ENCODE measurements at places on chromosomes 12 and 14.
A peak's percentile ranks its signal among the peaks of the same experiment; 100 is the strongest.

GRCh38 chr14:68401855-68402254, 391.0 kb downstream of the ZFP36L1 start:
- DNase-seq, result no peak

DNA sequence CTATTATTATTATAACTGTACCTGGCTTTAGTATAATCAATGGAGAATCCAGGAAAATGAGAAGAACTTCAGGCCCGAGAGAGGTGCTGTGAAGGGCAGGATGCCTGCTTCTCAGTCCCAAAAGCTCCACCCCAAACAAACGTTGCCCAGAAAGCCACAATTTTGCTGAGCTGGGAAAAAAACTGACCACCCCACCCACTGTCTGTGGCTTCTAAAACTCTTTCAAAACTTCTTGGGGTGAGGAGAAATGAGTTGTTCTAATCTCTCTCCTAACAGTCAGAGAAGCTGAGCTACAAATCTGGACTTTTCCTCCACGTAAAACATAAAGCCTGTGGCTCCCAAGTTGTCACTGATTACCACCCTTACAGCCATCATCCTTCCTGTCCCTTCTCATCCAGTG, 13.4 kb downstream of the VDR start:
- DNase-seq, result no peak

- no peak for DNase-seq
These were observed 310.8 kb downstream of the ZFP36L1 start for GRCh38 chr14:68482018-68482417.

- peak; percentile 38 for DNase-seq
These were observed 69.4 kb downstream of the ATXN2 start for GRCh38 chr12:111529424-111530368.

GRCh38 chr12:114013575-114014345, 47.6 kb upstream of the RBM19 start:
- DNase-seq, result no peak

DNA sequence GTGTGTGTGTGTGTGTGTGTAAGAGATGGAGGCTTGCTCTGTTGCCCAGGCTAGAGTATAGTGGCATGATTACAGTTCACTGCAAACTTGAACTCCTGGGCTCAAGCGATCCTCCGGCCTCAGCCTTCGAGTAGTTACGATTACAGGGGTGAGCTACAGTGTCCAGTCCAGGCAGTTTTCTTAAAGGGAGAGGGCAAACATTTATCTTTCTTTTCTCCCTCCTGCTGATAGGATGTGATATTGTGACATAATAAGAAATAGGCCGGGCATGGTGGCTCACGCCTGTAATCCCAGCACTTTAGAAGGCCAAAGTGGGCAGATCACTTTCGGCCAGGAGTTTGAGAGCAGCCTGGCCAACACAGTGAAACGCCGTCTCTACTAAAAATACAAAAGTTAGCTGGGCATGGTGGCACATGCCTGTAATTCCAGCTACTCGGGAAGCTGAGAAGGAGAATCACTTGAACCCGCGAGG, 31.8 kb upstream of the CLIP1 start:
- no peak for DNase-seq

DNA sequence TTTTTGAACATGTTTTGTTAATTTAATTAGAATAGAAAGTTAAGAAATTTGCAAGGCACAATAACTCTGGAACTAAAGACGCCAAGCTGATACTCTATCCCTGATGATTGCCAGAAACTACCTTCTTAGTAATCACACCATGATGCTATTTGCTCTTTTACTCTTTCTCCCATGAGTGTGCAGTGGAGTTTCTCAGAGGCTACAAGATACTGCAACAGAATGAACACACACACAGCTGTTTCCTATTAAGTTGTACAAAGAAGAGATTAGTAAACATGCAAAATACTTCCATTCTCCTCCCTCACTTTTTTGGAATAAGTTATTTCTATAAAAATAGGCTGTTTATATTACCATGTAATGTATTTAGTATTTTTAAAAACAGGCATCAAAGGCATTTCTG, 1367.5 kb downstream of the AACS start:
- DNase-seq, result no peak

DNA sequence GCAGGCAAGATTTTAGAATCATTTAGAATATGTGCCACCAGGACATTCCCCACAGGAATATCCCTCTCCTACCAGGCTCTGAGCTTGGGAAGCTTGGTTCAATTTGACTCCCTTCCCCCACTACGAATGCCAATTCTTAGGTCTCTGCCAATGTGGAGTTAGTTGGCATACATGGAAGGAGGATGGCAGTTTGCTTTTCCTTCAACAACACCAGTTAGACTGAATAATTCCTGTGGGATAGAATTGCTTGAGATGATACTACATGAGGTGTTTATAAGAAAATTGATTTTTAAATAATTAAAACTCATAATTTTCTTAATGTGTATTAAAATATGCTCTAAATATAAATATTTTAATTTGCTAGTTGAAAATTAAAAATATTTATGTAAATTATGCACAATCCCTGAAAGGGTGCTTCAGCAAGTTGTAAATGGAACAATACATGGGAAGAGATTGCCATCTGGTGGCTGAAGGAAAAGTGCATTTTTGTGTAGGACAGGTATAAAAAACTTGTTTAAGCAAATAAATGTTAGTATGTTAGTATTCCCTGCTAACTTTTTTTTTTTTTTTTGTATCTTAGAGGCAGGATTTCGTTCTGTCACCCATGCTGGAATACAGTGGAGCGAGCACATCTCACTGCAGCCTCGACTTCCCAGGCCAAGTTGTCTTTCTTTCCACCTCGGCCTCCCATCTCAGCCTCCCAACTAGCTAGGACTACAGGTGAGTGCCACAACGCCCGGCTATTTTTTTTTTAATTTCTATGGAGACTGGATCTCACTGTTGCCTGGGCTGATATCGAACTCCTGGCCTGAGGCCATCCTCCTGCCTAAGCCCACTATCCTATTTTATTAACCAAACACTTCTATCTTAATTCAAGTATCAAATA, 25.8 kb upstream of the STRAP start:
- DNase-seq, result no peak

DNA sequence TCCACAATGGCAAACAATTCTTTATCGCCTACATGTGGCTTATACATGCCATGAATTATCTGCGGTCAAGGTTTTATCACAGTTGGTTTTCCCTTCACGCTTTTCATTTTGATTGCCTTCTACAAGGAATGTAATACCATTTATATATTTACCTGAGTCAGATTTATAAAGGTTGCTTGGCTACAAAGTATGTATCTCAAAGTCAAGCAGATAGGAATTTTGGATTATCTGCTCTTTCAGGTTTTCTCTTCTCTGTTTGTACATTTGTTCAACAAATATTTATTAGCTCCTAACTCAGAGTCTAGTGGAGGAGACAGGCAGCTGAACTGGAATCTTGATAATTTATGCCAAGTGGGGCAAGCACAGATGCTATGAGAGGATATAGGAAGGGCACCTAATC, 28.5 kb upstream of the CISTR start:
- no peak for DNase-seq

DNA sequence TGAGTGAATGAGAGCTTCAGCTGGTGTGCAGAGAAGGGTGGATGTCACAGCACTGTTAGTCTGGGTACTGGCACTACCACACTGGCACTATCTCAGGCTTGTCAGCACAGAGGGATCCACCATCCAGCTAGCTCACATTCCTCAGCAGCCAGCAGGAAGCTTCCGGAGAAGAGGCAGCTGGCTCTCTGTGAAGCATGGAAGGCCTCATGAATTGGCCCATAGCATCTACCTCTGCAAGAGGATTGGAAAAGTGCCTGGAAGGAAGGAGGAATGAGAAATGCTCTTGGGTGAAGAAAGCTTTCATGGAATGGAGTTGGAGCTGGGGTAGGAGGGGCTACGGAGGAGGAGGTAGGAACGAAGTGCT, 9.9 kb downstream of the KRT83 start:
- no peak for DNase-seq

GRCh38 chr14:30874120-30874998, at the start of gene COCH:
Gene COCH (plus strand): TSS chr14:30874559. CDS start chr14:30874939, 380 bp downstream.
- DNase-seq, result peak; percentile 7

DNA sequence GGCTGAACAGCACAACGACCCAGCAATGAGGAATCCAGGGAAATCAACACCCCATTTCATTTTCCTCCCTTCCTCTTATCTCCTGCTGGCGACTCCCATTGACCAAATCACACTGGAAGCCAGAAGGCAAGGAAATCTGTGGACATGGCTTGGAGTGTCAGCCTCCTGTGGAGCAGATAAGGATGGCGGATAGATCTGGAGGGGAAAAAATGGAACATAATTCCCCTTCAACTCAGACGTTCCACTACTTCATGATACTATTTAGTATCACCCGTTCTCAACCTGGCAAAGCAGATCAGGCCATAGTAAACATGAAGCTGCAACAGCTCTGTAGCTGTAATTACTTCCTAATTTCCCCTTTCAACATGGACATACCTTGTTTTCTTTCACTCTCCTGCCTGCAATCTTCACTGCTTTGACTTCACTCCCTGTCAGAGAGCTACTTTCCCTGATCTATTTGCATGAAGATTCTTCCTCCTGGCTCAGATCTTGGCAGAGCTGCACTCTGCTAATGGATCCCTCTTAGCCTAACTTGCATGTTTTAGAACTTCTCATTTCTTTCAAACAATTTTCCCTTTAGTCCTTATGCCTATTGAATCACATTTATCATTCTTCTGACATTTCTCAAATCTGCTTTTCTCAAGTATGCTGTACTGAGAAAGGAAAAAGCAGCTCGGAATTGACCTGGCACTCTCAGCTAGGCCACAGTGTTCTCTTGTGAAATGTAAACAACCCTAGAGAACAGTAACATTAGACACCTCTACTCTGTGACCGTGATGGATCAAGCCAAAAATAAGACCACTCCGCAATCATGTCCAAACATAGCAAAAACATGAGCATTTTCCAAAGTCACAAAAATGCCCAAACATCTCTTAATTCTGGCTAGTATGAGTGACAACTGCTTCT, 135.1 kb downstream of the ETNK1 start:
- DNase-seq, result no peak

DNA sequence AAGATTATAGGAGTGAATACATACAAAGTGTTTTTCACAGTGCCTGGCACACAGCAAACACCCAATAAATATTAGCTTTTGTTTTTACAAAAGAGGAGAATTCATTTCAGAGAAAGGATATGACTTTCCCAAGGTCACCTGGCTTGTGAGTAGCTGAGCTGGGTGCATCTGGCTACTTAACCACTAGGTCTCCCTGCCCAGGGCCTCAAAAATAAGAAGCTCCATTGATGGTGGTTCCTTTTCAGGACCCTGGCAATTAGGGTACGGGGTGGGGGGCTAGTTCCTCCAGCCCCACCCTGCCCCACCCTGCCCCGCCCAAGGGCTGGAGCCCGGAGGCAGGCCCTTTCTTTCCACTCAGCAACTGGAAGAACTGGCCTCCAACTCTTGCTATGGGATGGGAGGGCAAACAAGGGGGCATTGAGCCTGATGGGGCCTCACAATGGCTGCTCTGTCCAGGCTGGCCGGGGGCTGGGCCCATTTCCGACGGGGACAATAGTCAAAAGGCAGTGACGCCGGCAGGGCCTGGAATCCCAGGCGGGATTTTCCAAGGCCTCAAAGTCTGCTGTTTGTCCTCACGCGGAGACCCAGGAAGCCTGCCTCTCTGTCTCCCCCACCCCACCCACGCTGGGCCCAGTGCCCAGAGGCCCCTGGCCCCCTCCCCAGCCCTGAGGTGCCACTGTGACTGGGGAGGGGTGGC, 8.2 kb upstream of the ATG101 start:
- DNase-seq, result no peak

GRCh38 chr14:105330491-105330895, 15.9 kb downstream of the PACS2 start:
- no peak for DNase-seq

GRCh38 chr12:228846-229200, 14.9 kb upstream of the SLC6A12 start:
- DNase-seq, result no peak

GRCh38 chr12:9721394-9722092, 11.4 kb downstream of the CLECL1 start:
- no peak for DNase-seq

DNA sequence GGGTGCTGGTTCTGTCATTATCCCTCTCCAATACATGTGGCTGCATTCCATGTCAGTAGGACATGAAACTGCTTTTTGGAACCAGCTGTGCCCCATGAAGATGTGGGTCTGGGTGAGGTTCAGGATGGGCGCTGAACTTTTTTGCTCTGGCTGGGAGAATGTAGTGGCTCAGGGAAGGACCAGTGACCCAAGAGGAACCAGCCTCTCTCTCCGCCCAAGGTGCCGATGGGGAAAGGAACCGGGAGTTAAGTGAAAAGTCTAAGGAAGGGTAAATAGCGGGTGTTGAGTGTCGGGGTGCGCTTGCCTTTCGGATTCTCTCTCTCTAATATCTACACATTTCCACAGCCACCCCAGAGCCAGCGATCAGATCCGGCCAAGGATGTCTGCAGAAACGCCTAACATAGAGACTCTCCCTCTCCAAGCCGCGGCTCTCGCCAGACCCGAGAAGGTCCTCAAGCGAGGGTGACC, 7.8 kb downstream of the ARHGEF25 start:
- DNase-seq, result no peak

DNA sequence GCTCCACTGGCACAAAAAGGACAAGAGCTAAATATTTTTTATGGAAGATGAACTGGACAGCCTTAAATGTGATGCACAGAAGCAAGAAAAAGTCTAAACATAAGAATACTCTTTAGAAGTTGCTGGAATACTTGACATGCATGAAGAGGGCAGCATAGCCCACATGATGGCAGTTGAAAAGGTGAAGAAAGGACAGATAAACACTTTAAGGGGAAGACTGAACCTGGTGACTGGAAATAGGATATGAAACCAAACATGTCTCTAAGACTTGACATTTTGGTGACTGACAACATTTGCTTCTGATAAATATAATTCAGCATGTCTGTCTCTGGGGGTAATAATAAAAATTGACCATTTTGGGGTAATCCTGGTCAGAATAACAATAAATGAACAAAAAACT, 273.1 kb downstream of the CCDC91 start:
- no peak for DNase-seq

- DNase-seq, result no peak
These were observed 26.2 kb downstream of the KITLG start for GRCh38 chr12:88553941-88554658.

Data from stimulated activated CD4-positive, alpha-beta T cell treated with anti-CD3 and anti-CD28 coated beads, Interleukin-4, amount 100 ng/mL, for 48 hours (primary cell).